ENCODE measurements at places on chromosomes 7 and 10.

DNA sequence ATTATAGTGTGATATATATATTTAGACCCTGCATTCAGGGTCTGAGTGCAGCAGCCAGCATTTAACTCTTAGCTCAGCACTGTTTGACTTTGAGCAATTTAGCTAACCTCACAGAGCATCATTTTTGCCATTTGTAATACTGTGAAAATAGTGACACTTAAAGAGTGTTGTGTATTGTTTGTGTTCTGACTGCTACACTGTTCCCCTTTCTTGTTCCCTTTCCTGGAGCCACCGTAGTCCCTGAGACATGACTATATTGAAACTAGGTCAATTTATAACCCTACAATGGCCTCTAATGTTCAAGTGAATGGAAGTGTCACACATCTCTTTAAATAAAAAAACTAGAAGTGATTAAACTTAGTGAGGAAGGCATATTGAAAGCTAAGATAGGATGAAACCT lies 20.3 kb upstream of the CD36 start:
- no peak for DNase-seq

DNA sequence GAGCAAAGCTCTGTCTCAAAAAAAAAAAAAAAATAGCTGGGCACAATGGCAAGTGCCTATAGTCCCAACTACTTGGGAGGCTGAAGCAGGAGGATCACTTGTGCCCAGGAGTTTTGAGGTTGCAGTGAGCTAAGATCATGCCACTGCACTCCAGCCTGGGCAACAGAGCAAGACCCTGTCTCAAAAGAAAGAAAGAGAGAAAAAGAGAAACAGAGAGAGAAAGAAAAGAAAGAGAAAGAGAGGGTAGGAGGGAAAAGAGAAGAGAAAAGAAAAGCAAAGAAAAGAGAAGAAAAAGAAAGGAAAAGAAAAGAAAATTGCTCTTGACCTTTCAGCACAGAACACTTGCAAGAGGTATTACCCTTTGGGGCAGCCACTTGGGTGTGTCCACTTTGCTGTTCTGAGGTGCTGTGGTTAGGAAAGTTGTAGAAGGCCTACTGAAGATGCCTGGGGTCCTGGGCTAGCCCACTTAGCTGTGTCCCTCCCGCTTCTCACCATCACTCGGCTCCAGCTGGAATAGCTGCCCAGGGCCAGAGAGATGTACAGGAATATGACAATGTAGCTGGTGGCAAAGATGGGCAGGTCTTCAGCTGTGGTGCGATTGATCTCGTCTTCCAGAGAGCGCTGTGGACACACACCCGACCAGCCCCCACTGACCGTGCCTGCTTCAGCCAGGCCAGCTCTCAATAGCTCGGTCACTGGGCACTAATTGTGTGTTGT lies 5.6 kb downstream of the NPC1L1 start:
- DNase-seq = no peak

DNA sequence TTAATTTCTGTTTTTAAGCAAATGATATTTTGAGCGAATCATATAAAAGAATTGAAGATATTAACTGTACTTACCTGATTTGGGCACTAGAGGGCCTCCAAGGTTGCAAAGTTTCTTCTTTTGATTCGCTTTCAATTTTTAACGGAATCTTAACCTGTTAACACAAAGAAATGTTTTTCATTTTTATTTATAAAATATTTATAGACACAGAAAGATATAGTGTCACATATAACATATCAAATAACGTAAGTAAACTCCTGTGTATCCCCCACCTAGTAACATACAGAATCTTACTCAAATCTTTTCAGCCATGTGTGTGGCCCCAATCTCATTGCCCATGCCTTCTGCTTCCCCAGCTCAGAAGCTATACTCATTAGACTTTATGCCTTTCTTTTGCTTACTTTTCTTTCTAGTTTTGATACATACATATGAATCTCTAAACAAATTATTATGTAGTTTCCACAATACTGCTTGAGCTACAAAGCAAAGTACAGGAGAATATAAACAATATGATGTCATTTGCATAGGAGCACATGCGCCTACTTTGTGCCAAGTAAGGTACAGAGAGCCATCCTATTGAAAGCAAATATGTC lies 49.5 kb upstream of the ZPBP start:
- peak; percentile 10 for DNase-seq

DNA sequence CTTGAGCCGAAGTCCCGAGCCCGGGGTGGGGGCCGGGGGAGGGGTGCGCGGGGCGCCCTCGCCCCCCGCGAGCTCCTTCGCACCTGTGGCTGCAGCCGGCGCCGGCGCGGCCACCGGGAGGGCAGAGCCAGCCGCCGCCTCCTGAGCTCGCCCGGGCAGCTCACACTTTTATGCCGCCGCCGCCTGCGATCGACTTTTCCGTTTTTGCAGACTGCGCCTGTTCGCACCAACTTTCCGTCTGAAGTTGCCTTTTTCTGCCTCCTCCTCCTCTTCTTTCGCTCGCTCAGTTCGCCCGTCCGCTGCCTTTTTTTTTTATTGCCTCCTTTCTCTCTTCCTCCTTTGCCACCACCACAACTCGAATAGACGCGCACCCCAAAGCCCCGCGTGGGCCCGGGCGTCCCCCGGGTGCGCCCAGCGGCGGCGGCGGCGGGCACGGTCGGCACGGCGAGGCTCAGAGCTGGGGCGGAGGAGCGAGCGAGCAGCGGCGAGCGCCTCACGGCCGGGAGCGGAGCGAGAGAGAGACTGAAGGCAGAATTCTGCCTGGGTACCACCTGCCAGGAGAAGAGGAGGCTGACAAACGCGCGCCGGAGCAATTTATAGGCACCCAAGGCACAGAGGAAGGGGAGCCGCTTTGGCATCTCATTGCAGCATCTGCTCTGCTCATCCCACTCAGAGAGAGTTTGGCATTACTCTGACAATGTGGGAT lies at the start of gene C1QL3:
C1QL3 (minus strand) TSS at position 569 of the 706 bp plus-strand sequence. CDS start 814 bp downstream, outside the sequence.
- no peak for DNase-seq

- peak; percentile 55 for DNase-seq
These were observed at the start of gene NDUFB8 for GRCh38 chr10:100529475-100530298. Gene NDUFB8, minus strand, starts transcription at chr10:100529871. Its CDS starts 20 bp downstream, at chr10:100529851.

- peak; percentile 64 for DNase-seq
These were observed 220.0 kb downstream of the ARHGAP21 start for GRCh38 chr10:24503461-24504320.

- no peak for DNase-seq
These were observed 24.3 kb downstream of the UBN2 start for GRCh38 chr7:139255290-139255689.

GRCh38 chr7:26186364-26187311 lies 13.9 kb downstream of the HNRNPA2B1 start:
- no peak for DNase-seq

- DNase-seq = no peak
These were observed 4.9 kb upstream of the ADIRF start for GRCh38 chr10:86963341-86963919.
